ENCODE measurements at places on chromosomes 5 and 9.

DNA sequence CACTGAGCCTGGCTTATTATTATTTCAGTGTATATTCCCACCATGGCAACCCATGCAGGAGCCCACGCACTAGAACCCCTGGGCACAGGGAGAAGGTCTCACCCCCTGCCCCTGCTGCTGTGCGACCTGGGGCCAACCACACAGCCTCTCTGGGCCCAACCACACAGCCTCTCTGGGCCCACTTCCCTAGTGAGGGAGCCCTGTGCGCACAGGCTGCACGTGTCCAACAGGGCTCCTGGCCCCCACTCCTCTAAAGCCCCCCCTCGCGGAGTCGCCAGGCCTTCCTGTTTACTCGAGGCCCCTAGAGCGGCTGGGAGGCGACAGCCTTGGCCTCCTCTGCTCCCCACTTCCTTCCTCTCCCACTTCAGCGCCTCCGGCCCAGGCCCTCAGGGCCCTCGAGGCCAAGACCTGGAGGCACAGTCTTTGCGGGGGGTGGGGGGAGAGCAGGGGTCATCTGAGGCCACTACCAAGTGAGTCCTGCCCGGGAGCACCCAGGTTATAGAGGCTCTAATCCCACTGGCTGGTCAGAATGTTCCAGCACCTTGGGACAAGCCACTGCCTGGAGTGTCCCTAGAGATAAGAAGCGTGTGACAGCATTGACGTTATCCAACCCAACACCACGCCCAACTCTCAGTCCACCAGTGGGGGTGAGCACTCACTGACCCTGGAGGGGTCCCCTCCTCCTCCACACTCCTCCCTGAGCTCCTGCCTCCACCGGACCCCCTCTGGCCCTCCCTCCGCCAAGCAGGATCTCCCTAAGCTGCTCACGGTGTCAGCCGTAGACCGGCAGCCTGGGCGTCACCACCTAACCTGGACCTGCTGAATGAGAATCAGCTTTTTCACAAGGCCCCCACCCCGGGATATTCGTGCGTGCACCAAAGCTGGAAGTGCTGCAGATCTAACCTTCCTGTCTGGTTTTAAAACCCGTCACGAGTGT, 7.9 kb upstream of the ENG start:
- DNase-seq, result peak; percentile 65

GRCh38 chr5:1765141-1765879, 34.3 kb downstream of the MRPL36 start:
- no peak for DNase-seq

DNA sequence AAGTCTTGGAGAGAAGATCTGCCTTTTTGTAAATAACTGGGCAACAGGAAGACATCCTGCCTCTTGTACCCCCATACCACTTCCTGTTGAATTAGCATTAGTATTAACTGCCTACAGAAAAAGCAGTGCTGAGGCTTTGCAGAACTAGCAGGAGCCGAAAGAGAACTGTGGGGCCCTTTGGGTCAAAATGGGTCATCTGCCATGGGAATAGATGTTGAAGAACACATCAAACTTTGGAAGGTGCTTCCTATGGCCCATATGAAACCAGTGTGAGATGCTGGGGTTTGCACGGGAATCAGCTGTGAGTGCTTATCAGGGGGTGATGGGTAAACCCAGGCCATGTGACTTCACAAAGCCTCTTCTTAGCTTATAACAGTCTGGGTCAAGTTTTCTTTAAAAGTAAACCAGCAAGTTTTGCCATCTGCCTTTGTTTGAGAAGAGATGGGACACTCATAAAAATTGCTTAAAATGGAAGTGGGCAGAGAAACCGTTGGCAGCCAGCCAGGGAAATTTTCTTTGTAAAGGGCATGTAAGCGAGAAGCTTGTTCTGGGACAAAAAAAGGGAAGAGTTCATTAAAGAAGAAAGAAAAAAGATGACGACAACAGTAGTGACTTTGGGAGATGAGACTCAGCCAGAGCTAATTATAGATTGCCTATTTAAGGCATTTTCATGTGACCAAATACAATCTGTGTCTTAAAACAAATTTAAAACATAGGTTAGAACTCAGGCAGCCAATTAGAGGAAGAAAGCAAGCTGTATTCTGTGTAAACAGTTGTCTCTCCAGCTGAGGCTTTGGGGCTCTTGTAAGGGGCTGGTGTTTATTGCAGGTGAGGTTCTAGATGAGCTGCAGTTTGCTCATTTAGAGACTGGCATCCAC, 4.4 kb downstream of the SLC25A25 start:
- peak; percentile 77 for DNase-seq

- DNase-seq, result no peak
These were observed 1.9 kb upstream of the CEMIP2 start for GRCh38 chr9:71770170-71770569.

DNA sequence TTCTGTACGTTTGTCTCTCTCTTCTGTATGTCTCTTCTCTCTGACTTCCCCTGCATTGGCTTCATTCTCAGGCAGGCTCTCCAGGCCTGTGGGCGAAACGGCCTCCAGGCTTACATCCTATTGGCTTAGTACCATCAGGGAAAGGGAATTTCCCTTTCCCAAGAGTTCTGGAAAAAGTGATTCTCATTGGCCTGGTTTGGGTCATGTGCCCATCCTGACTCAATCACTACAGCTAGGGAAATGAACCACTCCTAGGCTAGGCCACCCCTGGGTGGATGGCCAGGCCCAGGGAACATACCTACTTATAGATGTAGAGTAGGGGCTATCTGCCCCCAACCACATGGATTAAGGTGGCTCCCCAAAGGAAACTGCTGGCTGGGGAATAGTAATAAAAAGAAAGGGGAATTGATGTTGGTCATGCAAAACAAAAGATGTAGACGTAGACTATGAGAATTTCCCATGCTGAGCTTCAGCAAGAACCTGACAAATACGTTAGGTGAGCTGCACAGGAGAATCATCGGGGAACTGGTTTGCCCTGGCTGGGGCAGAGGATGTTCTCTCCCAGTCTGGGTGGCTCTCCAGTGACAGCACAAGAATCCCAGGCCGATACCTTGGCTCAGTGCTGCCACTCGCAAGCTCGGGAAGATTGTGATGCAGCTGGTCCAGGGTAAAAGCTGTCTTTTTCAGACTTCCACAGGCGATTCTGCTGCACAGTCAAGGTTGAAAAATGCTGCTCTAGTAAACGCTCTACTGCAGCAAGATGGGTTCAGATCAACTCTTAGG, 3.7 kb upstream of the EGR1 start:
- DNase-seq, result no peak

DNA sequence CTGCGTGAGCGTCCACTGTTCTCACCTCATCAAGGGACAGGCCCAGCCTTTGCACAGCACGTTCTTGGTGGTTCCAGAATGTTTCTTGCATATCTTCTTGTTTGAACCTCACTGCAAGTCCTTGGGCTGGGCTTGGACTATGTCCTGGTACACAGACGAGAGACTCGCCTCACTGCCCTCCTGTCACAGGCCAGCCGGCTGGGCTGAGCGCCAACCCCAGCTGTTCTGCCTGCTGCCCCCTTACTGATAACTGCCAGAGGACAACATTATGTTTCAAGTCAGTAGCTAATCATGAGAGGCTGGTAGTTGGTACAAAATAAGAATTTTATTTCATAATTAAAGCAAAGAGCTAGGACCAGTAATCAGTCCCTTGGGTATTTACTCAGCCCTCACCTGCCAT, 52.8 kb upstream of the LRRTM2 start:
- no peak for DNase-seq

DNA sequence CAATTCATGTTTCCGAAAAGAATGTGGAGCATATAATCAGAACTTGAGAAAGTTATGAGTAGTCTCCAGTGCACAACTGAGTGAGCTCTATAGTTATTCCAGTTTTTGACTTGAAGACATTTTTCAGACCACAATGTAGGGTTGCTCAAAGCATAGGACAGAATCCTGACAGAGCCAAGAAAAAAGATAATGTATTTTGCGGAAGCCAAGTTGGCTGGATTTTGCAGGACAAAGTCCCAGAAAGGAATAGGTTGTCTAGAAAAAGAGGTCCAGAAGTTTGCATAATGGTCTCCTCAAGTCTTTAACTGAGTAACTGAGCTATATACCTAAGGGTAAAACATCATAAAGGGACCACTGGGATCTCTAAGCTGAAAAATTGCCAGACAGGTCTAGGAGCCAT, 1028.0 kb downstream of the TAF11L14 start:
- no peak for DNase-seq

DNA sequence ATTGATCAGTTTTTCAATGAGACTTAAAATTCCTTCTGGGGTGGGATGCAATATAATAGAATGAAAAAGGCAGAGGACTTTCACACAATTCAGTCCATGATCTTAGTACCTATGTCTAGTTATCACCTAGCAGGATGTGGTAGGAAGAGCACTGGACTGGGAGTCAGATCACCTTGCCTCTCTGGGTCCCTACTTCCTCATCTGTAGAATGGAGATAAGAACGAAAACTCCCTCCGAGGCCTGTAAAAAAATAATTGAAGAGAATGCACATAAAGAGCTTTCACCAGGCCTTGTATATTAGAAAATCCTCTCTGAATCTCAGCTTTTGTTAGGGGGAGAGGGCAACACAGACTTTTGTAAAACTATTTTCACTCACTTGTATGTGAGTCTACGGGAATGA, 681 bp upstream of the TMEFF1 start:
- DNase-seq, result no peak

DNA sequence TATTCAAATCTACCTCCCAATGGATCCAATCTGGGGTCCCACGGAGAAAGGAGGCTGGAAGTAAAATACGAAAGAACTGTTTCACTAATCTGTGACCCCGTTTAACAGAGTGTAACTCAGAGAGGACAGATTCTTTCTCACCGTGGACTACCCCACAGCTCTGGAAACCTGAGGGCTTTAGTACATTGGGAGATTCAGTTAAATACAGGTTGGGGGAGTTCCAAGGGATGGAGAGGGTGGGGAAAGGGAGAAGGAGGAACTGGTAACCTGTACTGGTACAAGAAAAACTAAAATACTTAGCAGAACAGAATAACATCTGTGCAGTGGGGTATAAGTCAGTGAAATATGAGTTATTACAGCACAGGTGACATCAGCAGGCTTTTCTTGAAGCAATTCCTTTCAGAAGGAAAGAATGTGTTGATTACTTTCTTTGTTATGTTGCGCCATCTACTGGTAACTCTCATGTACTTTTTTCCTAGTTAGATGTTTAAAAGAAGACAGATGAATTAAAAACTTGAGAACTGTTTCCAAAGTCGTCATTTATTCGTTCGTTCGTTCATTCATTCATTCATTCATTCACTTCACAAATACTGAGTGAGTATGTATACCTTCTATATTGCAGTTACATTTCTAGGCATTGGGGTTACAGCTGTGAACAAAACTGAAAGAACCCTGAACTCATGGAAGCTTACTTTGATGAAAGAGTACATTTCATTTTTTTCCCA, 30.0 kb upstream of the STOM start:
- peak; percentile 75 for DNase-seq

- peak; percentile 79 for DNase-seq
These were observed 3.6 kb upstream of the PSMD5 start for GRCh38 chr9:120846251-120846889.

- DNase-seq, result no peak
These were observed 89.7 kb upstream of the CDKN2B start for GRCh38 chr9:22098643-22099332.

DNA sequence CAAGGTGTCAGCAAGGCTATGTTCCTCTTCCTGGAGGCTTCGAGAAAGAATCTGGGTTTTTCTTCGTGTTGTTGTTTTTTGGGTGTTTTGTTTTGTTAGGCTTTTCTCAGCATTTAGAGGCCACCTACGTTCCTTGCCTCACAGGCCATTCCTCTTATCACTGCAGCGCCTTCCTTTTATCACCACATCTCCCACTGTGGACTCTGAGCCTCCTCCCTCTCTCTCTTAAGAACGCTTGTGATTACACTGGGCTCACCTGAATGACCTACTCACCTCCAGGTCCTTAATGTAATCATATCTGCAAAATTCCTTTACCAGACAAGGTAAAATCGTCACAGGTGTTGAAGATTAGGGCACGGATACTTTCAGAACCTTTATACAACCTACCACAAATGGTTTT, 340.8 kb downstream of the DTWD2 start:
- no peak for DNase-seq

- DNase-seq, result no peak
These were observed 377.8 kb downstream of the IRX2 start for GRCh38 chr5:2373631-2374030.

- DNase-seq, result peak; percentile 35
These were observed at the start of gene SARDH for GRCh38 chr9:133737774-133738639. SARDH (minus strand) TSS chr9:133738352; CDS start chr9:133734173, 4,179 bp downstream.

- DNase-seq, result no peak
These were observed 26.4 kb downstream of the ZNF366 start for GRCh38 chr5:72480841-72481240.

- DNase-seq, result no peak
These were observed 27.5 kb upstream of the SLIT3 start for GRCh38 chr5:169328401-169328800.

DNA sequence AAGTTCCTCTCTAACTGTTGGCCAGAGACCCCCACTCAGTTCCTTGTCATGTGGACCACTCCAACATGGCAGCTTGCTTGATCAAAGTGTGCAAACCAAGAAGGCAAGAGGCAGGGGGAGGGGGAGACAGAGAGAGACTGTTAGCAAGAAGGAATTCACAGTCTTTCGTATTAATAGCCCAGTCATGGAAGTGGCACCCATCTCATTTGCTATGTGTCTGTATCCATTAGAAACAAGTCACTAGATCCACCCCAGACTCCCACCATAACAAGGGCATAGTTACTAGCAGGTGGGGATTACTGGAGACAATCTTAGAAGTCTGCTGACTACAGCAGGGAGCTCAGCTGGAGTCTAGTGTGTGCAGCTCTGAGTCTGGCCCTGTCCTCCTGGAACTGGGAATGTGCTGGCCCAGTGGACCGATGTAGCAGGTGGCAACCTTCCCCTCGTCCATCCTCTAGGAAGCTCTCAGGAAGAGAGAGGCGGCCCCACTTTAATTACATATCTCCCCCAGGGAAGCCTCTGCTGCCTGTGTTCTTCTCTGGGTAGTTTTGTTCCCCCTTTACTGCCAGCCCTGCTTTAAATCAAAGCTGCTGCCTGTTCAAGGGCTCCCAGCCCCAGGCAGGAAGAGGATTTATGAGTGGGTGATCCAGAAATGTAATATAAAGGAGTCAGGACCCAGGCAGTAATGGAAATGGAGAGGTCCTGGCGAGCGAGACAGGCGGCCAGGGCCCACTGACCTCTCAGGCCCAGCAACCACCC, 47.8 kb upstream of the ALDH1B1 start:
- DNase-seq, result no peak

- no peak for DNase-seq
These were observed 132.4 kb downstream of the GABBR2 start for GRCh38 chr9:98576354-98576753.

DNA sequence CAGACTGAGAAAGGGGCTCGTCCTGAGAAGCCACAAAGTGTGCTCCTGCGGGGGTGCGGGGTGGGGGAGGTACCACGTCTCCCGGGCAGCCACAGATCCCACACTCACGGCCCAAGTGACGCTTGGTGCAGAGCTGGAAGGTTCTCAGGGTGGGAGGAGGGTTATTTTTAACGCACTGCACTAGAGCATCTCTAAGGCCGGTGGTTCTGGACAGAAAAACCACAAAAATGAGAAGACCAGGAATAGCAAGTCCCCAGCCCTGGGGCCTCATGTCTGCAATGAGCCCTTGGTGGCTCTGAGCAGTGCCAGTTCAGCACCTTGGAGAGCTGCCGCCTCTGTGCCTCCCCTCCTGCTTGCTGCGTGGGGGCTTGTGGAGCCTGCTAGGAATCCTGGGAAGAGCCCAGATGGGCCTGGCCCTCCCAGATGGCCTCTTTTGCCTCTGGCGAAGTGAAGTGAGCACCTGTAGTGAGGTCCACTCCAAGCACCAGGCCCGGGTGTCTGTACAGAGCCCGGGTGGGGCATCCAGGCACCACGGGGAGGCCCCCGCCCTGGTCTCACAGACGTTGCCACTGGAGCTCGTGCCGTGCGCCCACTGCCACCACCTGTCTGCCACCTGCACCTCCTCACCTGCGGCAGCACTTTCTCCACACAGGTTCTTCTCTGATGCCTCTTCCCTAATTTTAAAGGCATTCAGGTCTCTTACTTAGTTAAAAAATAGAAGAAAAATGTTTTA, 48.9 kb upstream of the CACNA1B start:
- no peak for DNase-seq

Data from CD4-positive, alpha-beta T cell treated with Interleukin-17A for 1 hour (primary cell).